NCI-H1092 (cell line): ENCODE measurements at places on chromosomes 1 and 21.

DNA sequence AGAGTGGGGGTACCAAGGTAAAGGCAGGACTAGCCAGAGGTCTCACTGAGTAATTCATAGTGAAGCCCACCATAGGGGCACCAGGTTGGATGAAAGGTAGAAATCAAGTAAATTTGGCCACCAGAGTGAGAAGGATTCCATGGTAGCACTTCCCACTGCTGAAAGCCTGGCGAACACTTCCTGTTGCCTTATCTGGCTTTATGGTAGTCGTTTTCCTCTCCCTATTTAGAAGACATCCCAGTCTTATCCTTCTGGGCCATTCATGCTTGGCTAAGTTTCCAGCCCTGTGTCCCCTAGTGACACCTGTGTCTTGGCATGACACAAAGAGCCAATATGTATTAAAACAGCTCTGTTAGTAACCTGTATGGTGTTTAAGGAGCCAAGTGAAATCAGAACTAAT lies 74.3 kb upstream of the SIPA1L2 start:
- DNase-seq, result no peak

DNA sequence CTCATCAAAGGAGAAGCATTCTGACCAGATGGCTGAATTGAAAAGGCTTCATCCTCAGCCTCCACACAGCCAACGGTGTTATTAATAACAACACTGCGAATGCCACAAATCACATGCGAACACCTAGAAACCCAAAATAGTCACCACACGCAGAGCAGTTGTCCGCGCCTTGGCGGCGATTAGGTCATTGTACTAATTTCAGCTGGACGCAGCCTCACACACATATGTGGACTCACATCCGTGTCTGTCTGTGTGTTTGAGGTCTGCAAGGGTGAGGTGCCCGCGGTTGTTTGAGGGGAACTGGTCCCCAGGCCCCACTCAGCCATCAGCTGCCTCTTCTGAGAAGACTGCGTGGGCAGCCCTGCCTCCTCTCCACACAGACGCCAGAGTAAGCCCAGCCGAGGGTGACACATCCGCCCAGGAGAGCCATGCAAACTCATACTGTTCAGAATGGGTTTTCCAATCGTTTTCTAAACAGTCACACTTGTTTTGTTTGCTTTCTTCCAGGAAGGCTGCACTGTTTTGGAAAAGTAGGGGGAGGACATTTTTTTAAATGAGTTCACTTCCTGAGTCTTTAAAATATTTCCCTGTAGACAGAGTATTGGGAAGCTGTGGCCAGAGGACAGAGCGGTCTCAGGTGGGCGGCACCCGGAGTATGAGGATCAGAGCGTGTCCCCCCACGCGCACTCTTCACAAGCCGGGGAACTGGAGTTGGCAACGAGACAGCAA lies 53.4 kb downstream of the TOMM20 start:
- peak; percentile 41 for DNase-seq

GRCh38 chr1:151986501-151987190 lies 7.0 kb downstream of the S100A10 start:
- DNase-seq, result no peak

DNA sequence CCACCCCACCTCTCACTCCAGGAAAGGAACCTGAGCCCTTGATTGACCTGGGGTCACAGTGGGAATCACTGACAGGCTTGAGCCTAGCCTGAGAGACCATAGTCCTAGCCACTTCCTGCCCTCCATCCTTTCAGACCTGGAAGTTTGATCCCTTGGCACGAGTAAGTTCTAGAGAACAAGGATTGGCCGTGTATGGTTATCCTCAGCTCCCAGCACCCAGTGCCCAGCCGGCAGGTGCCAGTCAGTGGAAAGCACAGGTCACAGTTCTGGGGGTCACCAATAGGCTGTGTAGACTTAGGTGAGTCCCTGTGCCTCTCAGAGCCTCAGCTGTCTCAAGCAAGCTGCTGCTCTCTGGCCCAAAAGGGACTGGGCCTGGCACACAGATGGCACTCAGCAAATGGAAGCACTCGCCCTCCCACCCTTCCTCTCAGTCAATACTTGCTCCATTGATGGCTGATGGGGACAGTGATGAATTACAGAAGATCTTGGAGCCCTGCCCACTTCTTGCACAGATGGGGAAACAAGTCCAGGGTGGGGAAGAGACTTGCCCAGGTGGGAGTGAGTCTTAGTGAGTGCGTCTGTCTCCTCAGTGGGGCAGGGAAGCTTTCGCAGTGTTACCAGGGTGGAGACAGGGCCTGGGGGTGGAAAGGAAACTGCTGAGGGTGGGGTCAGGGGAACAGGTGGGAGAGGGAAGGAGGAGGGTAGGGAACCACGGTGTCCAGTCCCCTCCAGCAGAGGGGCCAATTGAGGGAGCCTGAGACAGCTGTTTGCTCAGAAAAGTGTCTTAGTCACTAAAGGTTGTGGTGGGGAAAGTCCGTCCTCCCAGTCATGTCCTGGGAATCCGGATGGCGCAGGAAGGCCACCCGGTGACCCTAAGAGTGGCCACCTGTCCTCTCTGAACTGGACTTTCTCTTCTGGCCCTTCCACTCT lies 2.6 kb upstream of the KCNQ4 start:
- DNase-seq, result no peak

DNA sequence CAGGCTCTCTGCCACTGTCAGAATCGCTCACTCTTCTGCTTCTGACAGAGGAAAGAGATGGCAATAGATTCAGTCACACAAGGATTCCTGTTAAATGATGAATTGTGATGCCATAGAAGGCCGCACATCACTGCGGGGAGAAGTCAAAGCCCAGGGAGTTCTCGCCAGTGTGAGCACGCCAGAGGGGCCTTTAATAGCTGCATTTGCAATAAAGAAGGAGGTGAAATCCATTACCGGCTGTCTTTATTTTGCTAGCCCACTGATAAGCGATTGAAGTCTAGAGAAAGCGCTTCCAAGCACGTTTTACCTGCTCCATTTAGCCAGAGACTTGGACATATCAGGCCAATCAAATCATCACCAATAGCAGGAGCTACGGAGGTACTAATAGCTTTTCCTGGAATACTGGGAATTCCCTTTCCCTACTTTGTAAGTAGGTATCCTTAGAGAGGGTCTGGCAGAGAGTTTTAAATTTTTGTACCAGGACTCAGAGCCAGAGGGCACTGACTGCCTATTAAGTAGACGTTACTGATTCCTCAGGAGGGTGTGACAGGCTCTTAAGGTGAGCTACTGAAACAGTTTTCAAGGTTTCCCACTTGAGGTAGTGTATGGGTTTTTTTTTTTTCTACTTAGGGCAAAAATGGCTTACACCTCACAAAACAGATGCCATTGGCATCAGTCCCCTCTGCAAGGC lies 10.2 kb upstream of the TARBP1 start:
- DNase-seq, result no peak

DNA sequence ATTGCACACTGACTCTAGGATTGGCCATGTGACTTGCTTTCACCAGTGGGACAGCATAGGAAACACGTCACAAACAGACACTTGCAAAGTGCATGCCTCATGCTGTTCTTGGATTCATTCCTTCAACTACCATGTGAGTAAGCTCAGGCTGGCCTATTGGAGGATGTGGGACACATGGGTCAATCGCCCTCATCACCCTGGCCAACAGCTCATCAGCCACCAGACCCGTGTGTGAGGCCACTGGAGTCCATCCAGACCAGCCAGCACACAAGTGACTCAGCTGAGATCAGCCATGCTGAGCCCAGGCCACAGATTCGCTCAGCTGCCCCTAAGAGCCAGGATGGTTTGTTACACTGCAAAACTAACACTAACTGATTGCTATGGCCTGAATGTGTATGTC lies 216.1 kb upstream of the GRIK3 start:
- DNase-seq, result no peak

GRCh38 chr1:227317523-227318015 lies 723 bp downstream of the CDC42BPA start:
- peak; percentile 68 for DNase-seq

DNA sequence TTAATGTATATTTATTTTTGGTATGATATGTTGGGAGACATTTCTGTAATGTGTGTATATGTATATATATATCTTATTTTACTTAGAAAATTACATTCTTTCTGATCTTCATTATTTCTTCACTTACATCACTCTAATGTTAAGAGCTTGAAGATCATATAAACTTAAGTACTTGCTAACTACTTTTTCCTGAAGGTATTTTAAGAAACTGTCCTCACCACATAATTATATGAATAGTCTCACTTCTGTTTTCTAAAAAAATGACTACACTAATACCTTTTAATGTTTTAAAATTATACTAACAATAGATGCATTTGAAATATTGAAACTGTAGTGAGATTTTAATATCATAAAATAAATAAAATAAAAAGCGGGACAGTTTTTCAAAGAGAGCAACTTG lies 377.1 kb downstream of the LRRIQ3 start:
- no peak for DNase-seq

GRCh38 chr1:12544357-12544756 lies 73.7 kb downstream of the DHRS3 start:
- no peak for DNase-seq

DNA sequence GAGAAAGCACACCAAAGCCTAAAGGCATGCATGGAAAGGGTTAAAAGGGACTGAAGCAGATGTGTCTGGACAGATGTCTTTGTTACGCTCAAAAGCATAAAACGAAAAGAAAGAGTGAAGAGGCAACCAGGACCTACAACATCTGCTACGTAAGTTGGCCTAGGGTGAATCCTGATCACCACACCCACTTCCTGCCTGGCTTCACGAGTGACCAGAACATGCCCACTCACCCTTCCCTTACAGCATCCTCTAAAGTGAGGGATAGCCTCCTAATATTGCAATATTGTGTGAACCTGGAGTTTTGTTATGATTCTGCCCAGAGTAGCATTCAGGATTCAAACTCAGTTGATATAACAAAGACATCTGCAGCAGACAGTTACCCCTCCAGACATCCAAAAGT lies 10.6 kb upstream of the OLIG2 start:
- DNase-seq, result no peak

DNA sequence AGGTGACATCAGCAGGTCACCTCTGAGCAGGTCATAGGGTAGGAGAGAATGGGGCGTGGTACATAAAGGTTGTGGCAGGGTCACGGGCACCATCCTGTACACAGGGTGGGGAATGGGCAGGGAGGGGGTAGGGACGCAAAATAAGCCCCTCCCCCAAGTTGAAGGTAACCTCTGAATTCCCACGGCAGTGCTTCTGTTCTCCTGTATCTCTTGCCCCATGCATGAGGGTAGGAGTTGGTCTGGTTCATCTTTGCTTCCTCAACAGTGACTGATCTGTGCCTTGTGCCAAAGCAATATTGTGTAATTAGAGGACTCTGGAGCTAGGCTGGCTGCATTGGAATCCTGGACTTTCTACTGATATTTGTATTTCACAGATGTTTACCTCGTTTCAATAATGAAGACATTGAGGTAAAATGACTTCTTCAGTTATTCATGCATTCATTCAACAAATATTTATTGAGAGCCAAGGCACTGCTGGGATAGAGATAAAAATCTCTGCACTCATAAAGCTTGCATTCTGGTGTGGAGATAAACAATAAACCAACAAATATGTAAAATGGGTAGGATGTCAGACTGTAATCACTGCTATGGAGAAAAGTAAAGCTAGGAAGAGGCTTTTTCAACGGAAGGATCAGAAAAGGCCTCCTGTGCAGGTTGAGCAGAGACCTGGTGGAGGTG lies 18.4 kb upstream of the GFI1 start:
- no peak for DNase-seq

DNA sequence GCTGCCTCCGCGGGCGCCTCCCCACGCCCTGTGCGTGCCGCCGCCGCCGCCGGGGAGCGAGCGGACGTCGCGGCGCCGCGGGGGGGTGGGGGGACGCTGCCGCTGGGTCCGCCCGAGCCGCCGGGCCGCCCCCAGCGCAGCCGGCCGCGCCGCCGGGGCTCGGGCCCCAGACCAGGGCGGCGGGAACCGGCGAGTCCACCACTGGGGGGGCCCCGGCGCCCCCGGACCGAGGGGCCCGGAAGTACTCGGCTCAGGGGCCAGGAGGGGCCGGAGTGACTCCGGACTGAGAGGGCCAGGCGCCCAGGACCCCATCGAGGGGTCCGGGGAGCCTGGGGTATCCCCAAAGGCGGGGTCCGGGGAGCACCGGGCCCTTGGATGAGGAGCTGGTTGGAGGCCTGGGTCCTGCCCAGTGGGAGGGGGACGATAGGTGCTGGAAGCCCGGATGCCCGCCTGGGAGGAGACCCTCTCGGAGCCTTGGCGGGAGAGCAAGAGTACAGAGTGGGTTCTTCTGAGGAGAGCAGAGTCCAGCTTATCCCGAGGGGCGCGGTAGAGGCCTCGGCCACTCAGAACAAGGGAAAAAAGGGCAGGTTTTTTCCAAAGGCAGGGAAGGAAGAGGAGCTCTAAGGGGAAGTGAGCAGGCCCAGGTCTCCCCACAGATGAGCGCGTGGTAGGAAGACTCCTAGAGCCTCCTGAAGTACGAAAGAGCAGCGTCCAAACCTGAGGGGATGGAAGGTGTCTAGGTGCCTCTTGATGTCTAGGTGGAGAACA lies 556 bp downstream of the GMEB1 start:
- peak; percentile 76 for DNase-seq
